A673 (cell line): ENCODE measurements at places on chromosomes 2 and 18.
A peak's percentile ranks its signal among the peaks of the same experiment; 100 is the strongest.

DNA sequence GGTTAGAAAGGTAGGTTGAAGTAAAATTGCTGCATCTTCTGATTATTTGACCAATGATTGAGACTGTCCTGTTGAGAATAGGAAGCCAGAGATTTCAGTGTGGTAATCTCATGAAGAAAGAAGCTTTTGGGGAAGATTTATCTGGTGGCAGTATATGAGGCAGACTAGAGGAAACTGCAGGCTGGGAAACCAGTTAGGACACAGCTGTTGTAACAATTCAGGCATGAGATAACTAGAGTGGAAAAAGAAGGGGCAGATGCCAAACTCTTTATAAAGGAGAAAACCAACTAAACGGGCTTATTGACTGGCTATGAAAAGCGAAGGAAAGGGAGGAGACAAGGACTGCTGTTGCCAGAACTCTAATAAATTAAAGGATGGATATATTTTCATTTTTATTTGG, 155.6 kb downstream of the TTC27 start:
- no peaks in the 10 kb centered on the region for H3K27me3 ChIP-seq
- H3K27ac ChIP-seq, result no peak overlapping the region

DNA sequence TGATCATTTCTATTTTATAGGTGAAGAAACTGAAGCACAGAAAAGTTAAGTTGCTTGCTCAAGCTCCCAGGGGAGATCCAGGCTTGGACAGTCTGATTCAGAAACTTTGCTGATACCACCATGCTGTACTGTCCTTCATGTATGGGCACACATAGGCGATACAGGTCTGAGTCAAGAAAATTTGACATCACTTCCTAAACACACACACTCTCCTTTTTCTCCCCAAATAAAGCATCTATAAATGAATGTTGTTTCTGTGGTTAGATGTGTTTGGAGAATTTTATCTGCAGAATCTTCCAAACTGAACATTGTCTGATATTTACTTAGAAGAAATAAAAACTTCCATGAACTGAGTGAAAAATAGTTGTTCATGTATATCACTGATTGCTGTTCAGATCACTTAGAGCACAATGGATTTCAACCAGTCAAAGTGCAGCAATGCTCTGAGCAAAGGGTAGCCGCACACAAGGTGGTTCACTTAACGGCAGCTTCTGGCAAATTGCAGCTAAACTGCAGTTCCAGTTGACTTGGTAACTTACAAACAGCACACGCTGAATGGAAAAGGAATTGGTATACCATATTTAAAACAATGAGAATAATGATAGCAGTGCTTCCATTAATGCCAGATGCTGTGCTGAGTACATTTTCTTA, 10.0 kb upstream of the AGFG1 start:
- no peak overlapping the region for H3K4me3 ChIP-seq
- H3K27me3 ChIP-seq, result no peaks in the 10 kb centered on the region
- no peak for DNase-seq
- peaks cover 11% of the 10 kb centered on the region for H3K4me1 ChIP-seq

GRCh38 chr2:2717406-2717805, 386.3 kb upstream of the MYT1L start:
- H3K36me3 ChIP-seq, result no peaks in the 10 kb centered on the region
- no peak overlapping the region for H3K4me3 ChIP-seq
- no peak for DNase-seq
- no peaks in the 10 kb centered on the region for H3K4me1 ChIP-seq
- H3K27me3 ChIP-seq, result peaks cover 20% of the 10 kb centered on the region
- no peak overlapping the region for H3K27ac ChIP-seq

GRCh38 chr2:54295911-54296310, 39.9 kb upstream of the TSPYL6 start:
- no peaks in the 10 kb centered on the region for H3K36me3 ChIP-seq
- no peak for DNase-seq
- H3K27ac ChIP-seq, result no peak overlapping the region
- H3K4me3 ChIP-seq, result no peak overlapping the region
- no peaks in the 10 kb centered on the region for H3K27me3 ChIP-seq
- H3K4me1 ChIP-seq, result peaks cover 13% of the 10 kb centered on the region

- DNase-seq, result no peak
- no peaks in the 10 kb centered on the region for H3K4me1 ChIP-seq
- H3K4me3 ChIP-seq, result no peak overlapping the region
- no peak overlapping the region for H3K27ac ChIP-seq
- no peaks in the 10 kb centered on the region for H3K36me3 ChIP-seq
These were observed 42.2 kb upstream of the IL1RL1 start for GRCh38 chr2:102269200-102269524.

- no peaks in the 10 kb centered on the region for H3K4me1 ChIP-seq
- no peak overlapping the region for H3K27ac ChIP-seq
- H3K36me3 ChIP-seq, result no peaks in the 10 kb centered on the region
These were observed 43.0 kb upstream of the ITGB6 start for GRCh38 chr2:160242893-160243564.

GRCh38 chr2:159738509-159739390, 26.4 kb downstream of the MARCHF7 start:
- peaks cover 60% of the 10 kb centered on the region for H3K36me3 ChIP-seq
- H3K27me3 ChIP-seq, result no peaks in the 10 kb centered on the region
- H3K4me3 ChIP-seq, result no peak overlapping the region
- no peak overlapping the region for H3K27ac ChIP-seq
- peak; percentile 11 for DNase-seq
- H3K4me1 ChIP-seq, result no peaks in the 10 kb centered on the region

- no peaks in the 10 kb centered on the region for H3K36me3 ChIP-seq
- no peaks in the 10 kb centered on the region for H3K4me1 ChIP-seq
- H3K4me3 ChIP-seq, result no peak overlapping the region
These were observed 81.6 kb upstream of the CYRIA start for GRCh38 chr2:16747257-16747656.

DNA sequence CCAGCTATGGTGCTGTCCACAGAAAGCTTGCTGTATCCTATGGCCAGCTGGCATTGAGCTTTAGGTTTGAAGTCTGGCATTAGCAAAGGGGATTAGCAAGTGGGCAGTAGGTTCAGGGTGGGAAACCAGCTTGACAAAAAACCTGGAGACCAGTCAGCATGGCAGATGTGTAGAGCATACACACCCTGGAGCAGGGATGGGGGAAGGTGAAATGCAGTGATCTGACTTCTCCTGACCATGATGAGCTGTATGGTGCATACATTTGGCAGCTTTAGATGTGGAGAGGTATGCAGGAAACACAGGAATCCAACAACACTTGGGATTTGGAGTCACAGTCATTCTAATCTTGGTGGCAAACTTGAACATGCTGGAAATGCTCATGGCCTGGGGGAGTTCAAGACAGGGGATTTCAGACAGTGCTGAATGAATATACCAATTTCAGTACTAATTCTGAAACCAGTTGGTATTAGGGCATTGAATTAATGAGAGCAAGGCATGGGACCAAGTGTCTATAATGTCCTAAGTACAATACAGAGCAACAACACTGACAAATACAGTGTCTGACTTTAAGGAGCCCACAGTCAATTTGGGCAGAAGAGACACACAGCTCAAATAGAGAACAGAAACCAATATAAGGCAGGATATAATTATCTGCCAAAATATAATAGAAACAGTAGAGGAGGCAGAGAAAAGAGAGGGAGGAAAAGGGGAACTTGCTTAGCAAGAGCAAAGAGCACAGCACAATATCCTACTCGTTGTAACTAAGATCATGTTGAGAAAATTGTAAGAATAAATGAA, 11.8 kb downstream of the ARHGAP15 start:
- H3K4me1 ChIP-seq, result no peaks in the 10 kb centered on the region
- no peak for DNase-seq
- H3K27me3 ChIP-seq, result no peaks in the 10 kb centered on the region
- no peak overlapping the region for H3K27ac ChIP-seq

DNA sequence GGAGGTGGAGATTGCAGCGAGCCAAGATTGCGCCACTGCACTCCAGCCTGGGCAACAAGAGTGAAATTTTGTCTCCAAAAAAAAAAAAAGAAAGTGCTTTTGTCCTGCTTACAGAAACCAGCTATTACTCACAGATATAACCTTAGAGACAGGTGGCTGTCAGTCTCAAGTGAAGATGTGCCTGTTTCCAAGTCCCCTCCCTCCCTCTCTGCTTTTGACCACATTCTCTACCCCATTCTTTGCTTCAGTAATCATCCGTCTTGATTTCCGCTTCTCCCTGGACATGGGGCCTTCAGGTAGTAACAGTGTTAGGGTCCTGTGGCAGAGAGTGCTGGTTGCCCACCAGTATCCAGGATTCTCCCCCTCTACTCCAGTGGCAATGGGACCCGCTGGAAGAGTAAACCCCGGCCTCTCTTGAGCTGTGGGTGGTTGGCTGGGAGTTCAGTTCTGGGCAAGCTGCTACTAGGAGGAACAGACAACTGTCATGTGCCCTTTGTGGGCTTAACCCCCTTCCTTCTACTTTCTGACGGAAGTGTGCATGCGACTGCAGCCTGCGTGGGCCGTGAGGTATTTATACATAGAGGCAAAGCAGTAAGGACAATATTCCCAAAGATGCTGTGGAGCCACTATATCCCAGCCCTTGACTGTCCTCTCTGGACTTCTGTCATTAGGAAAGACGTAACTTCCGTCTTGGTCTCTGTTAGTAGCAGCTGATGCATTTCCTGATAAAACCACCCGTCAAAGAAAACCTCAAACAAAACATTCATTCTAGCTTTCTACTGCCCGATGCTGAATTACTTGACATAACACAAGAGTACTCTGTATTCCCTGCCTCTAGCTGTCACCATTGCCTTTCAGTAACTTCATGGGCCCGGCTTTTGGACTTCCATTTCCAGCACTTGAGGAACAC, 17.8 kb downstream of the PDCL3 start:
- no peak for DNase-seq
- no peak overlapping the region for H3K27ac ChIP-seq
- H3K36me3 ChIP-seq, result peaks cover 4% of the 10 kb centered on the region
- no peaks in the 10 kb centered on the region for H3K4me1 ChIP-seq

- no peaks in the 10 kb centered on the region for H3K36me3 ChIP-seq
- H3K4me3 ChIP-seq, result no peak overlapping the region
- peaks cover 7% of the 10 kb centered on the region for H3K27me3 ChIP-seq
- no peak overlapping the region for H3K27ac ChIP-seq
- H3K4me1 ChIP-seq, result no peaks in the 10 kb centered on the region
These were observed 15.5 kb upstream of the SRBD1 start for GRCh38 chr2:45626387-45627221.

- no peak overlapping the region for H3K27ac ChIP-seq
- no peaks in the 10 kb centered on the region for H3K36me3 ChIP-seq
- DNase-seq, result no peak
- no peaks in the 10 kb centered on the region for H3K4me1 ChIP-seq
These were observed 49.6 kb downstream of the ZBTB7C start for GRCh38 chr18:48359626-48360025.

DNA sequence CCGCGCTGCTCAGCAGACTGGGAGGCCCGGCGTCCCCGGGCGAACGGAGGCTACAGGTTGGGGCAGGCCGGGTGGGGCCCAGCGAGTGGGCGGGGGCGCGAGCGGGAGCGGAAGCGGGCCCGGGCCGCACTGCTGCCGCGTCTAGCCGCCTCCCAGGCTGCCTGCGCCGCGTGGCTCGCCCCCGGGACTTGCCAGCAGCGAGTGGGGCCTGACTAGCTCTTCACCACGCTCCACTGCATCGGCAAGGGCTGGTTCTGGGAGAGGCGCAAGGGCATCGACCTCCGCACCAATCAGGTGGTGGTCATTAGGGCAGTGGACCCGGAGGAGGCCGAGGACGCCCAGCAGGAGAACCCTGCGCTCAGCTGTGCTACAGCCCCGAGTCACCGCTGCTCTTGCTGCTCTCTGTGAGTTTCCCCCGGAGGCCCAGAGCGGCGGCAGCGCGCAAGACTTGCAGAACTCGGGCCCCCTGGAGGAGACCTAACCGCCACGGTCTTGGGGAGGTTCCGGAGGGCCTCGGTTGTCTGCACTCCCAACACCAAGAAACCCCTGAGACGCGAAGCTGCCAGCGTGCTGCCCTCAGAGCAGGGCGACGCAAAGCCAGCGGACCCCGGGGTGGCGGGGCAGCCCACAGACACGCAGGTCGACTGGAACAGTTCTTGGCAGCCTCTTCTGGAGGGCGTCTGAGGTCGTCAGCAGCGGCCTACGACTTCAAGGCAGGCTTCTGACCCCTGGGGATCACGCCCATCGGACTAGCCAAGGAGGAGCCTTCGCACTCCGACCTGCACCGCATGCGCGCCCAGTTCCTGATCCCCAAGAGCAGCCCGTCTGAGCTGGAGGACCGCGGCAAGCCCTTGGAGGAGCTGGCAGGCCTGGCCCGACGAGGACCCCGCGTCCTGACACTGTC, 27.2 kb upstream of the PTPN2 start:
- H3K27ac ChIP-seq, result no peak overlapping the region
- H3K4me3 ChIP-seq, result no peak overlapping the region
- H3K36me3 ChIP-seq, result no peaks in the 10 kb centered on the region
- no peak for DNase-seq

GRCh38 chr2:30588994-30589393, 141.9 kb downstream of the LCLAT1 start:
- DNase-seq, result no peak
- no peaks in the 10 kb centered on the region for H3K27me3 ChIP-seq
- H3K36me3 ChIP-seq, result no peaks in the 10 kb centered on the region
- H3K27ac ChIP-seq, result no peak overlapping the region
- H3K4me3 ChIP-seq, result no peak overlapping the region

GRCh38 chr2:113273027-113273551, 5.6 kb downstream of the PAX8 start:
- peaks cover 49% of the 10 kb centered on the region for H3K27me3 ChIP-seq
- H3K27ac ChIP-seq, result no peak overlapping the region
- H3K4me1 ChIP-seq, result no peaks in the 10 kb centered on the region
- H3K36me3 ChIP-seq, result no peaks in the 10 kb centered on the region
- H3K4me3 ChIP-seq, result no peak overlapping the region
- peak; percentile 21 for DNase-seq

DNA sequence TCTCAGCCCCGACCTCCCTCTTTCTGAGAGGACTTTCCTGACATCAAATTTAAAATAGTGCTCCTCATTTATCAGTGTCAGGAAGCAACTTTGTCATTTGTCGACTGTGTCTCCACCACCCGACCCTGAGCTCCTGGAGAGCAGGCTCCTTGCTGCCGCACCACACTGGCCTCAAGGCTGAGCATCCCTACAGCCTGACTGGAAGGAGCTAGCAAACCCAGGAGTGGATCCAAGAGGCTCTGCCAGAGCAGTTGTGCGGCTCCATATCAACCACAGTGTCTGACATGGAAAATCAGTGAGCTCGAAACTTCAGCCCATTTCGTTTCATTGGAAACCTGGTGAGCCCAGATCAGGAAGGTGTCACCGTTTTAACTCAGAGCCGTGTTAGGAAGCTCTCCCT, 125.2 kb downstream of the PTGR3 start:
- no peaks in the 10 kb centered on the region for H3K27me3 ChIP-seq
- H3K4me3 ChIP-seq, result no peak overlapping the region
- H3K4me1 ChIP-seq, result no peaks in the 10 kb centered on the region
- H3K36me3 ChIP-seq, result no peaks in the 10 kb centered on the region

GRCh38 chr2:154804451-154804850, 106.0 kb downstream of the KCNJ3 start:
- no peak for DNase-seq
- H3K4me3 ChIP-seq, result no peak overlapping the region
- H3K27ac ChIP-seq, result no peak overlapping the region
- H3K36me3 ChIP-seq, result no peaks in the 10 kb centered on the region

DNA sequence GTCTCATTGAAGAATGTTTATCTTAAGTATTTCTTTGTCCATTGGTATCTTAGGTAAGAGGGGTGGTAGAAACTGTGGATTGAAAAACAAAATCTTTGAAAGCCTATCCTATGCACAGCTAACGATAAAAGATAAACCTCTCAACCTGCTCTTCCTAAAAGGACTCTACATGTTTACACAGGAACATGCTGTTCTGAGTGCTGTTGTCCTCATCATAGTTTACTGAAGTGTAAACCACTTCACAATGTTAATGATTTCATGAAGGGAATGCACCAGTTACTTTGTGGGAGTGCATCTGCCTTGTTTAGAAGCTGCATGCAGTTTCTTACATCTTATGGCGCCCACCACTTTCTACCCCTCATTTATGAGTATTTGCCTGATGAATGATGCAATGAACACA, 1.2 kb downstream of the ACMSD start:
- no peak for DNase-seq
- no peaks in the 10 kb centered on the region for H3K4me1 ChIP-seq
- no peak overlapping the region for H3K27ac ChIP-seq
- no peaks in the 10 kb centered on the region for H3K36me3 ChIP-seq
- H3K27me3 ChIP-seq, result peaks cover 13% of the 10 kb centered on the region
